ENCODE measurements at places on chromosomes 5 and 9.

DNA sequence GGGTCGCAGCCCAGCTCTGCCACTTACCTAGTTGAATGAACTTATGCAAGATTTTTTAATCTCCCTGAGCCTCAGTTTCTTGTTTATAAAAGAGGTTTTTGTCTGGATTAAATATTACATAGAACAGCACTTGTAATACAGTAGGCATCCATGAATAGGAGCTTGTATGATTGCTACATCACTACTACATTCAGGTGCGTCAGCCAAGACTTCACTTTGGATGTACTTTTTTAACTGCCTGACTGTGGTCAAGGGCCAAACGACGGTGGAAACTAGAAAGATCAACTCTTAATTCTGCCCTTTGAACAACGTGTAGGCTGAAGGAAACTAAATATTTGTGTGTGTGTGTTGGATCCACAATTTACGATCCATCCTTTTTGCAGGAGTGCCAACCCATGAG lies 172.8 kb downstream of the RFK start:
- no peak for DNase-seq

- DNase-seq: peak; percentile 38
Measured at GRCh38 chr9:87812375-87813118, 70.1 kb upstream of the SPATA31E1 start.

DNA sequence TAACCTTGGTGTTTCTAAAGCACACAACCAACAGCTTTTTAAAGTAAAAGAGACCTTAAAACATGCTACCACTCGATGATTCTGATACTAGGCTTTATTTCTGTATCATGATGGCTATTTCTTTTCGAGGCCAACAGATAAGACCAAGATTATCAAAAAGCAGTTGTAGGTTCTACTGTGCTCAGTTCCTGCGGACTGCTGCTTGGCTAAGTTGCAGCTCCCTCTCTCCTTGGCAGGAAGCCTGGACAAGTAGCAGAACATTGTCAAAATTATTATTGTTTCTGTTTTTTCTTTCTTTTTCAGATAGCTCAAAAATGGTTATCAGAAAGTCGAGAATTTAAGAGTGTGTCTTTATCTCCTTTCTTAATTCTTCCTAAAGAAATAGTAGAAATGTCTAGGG lies 607.6 kb downstream of the PTPRD start:
- DNase-seq: no peak

DNA sequence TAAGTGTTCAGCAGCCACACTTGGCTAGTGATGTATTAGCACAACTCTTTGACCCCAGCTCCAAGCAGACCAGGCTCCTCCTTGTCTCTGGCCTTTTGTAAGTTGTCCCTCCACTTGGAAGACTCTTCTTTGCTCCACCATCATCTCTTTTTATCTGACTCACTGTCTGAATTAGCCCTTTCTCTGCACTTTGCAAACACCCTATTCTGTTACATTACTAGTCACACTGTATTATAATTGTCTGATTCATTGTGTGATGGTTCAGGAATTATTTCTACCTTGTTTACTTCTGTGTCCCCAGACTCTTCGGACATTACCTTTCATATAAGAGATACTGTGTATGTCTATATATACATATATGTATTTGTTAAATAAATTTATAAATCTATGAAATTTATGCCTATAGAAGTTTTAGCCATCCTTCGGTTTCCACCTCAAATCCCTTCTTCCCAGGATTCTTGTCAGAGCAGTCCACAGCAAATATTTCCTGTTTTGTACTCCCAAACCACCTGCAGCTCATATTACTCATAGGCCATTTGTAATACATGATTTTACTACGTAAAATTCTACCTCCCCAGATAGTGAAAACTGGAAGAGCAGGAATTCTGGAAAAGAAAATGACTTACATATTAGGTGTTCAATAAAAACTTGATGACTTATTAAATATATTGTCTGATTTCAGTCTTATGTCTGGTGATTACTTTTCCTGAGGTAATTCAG lies 69.0 kb downstream of the MTAP start:
- DNase-seq: no peak

GRCh38 chr5:165502893-165503691 lies 1997.7 kb downstream of the MAT2B start:
- DNase-seq: no peak

GRCh38 chr5:172850454-172850797 lies 16.4 kb downstream of the ERGIC1 start:
- DNase-seq: no peak

DNA sequence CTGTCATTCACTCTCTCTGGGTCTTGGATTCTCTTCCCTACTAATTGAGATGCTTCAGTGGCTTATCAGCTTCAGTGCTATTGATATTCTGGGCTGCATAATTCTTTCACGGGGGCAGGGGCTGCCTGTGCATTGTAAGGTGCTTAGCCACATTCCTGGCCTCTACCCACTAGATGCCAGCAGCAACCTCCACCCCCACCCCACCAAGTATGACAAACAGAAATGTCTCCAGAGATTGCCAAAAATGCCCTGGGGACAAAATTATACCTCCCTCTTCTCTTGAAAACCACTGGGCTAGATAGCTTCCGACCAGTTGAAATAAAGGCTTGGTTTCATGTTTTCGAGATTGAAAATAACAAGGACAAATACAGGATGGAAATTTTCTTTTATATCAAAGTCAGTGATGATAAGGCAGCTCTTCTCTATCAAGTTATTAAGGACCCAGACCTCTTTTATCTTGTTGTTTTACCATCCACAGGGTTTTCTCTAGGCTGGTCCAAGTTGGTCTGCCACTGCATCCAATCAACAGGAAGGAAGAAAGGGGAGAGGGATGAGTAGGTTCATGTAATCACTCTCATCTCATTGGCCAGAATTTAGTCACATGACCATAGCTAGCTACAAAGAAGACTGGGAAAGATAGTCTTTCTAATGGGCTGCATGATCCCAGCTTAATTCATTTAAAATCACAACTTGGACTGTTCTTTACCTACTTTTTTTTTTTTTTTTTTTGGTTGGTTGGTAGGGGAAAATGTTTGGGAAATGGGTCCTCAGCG lies 92.1 kb upstream of the RANBP3L start:
- DNase-seq: no peak

DNA sequence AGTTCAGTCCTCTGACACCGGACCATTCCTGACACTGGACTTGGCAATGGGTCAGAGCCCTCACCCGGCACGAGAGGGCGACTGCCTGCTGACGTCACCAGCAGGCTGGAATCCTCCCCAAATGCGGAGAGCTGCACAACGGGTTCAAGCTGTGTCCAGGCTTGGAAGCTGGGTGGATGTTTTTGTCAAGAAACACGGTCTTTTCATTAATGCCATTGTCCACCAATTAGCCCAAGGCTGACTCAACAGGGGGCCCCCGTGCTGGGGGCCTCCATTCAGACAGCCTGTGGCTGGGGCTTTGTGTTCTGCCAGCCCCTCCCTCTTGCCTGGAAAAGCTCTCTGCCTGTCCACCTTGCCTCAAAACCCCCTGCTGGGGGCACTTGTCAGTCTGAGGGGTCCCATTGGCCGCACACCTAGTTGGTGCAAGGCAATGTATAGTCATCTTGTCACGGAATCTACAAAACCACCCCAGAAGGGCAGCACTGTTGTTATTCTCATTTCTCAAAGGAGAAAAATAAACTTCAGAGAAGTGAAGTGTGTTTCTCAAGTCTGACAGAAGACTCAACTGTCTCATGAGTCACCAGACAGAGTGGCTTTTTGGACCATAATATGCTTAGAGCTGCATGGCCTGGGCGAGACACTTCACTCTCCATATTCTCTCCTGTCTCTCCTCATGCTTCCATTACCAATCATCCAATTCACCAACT lies 24.6 kb downstream of the NDUFA8 start:
- no peak for DNase-seq

- no peak for DNase-seq
Measured at GRCh38 chr9:109311731-109312130, 9.1 kb downstream of the EPB41L4B start.

- no peak for DNase-seq
Measured at GRCh38 chr9:5931657-5932056, 41.0 kb downstream of the MLANA start.

- DNase-seq: no peak
Measured at GRCh38 chr9:84512493-84512892, 157.0 kb upstream of the NTRK2 start.

DNA sequence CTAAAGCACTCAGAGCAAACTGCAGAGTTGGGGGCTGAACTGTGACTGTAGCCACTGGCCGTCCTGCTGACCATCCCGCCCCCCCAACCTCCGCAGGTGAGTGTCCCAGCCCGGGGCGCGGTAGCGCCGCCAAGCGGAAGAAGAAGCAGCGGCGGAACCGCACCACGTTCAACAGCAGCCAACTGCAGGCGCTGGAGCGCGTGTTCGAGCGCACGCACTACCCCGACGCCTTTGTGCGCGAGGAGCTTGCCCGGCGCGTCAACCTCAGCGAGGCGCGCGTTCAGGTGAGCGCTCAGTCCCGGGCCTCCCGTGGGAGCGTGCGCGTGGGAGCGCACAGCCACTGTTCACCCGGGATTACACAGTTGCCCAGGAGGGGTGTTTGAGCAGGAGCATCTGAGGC lies 33.7 kb downstream of the PTGES start:
- DNase-seq: no peak

DNA sequence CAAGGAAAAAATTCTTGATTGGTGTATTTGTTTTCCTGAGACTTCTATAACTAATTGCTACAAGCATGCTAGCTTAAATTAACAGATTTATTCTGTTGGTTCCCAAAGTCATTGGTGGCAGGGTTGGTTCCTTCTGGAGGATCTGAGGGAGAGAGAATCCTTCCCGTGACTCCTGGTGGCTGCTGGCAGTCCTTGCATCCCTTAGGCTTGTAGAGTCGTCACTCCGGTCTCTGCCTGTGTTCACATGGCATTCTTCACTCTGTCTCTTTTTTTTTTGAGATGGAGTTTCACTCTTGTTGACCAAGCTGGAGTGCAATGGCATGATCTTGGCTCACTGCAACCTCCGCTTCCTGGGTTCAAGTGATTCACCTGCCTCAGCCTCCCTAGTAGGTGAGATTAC lies 5.3 kb downstream of the CDK9 start:
- no peak for DNase-seq

GRCh38 chr5:174022384-174023095 lies 23.0 kb upstream of the NSG2 start:
- no peak for DNase-seq

- DNase-seq: no peak
Measured at GRCh38 chr5:15547261-15547839, 47.4 kb downstream of the FBXL7 start.

- DNase-seq: peak; percentile 7
Measured at GRCh38 chr5:74888117-74888516, 21.9 kb upstream of the FAM169A start.

DNA sequence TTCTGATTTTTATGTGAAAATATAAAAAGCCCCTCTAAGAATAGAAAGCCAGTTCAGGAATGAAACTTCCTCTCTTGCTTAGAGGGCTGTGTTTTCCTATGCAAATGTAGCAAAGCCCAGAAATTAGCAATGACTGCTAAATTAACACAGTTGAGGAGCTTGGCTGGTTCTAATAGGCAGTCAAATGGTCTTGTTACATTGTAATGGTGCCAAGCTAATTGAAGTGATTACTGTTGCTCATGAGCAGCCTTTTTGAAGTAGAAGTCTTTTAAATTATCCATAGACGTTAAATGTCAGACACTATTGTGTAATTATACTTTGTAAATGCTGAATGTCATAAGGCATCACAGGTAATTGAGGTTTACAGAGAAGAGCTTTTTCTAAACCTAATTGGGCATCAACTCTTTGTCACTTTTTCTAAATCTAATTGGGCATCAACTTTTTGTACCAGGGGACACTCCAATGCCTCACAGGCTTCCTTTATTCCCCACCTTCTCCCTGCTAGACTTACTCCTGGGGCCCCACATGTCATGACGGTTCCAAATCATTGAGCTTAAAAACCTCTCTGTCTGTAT lies 229.1 kb downstream of the PSAT1 start:
- DNase-seq: no peak

DNA sequence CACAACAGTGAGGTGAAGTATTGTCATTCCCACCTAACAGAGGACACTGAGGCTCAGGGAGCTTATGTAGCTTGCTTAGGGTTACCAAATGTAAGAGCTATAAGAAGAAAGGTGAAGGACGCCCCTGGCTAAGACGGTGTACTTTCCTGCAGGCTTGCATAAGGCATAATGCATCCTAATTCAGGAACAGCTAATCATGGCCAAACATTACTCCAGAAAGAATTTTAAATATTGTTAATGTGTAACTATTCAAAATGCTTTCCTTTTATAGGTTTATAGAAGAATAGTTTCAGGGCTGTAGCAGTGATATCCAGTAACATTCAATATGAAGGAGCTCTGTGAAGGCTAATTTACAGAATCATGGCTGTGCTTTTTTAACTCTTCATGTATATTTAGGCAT lies 479.1 kb downstream of the BNC2 start:
- no peak for DNase-seq

- DNase-seq: peak; percentile 16
Measured at GRCh38 chr5:108687595-108688200, 60.0 kb upstream of the FER start.

GRCh38 chr5:120545951-120546350 lies 81.9 kb downstream of the PRR16 start:
- no peak for DNase-seq

- DNase-seq: no peak
Measured at GRCh38 chr5:122532035-122532434, 220.0 kb downstream of the SNCAIP start.

GRCh38 chr5:9786380-9787360 lies 156.5 kb upstream of the TAS2R1 start:
- no peak for DNase-seq

DNA sequence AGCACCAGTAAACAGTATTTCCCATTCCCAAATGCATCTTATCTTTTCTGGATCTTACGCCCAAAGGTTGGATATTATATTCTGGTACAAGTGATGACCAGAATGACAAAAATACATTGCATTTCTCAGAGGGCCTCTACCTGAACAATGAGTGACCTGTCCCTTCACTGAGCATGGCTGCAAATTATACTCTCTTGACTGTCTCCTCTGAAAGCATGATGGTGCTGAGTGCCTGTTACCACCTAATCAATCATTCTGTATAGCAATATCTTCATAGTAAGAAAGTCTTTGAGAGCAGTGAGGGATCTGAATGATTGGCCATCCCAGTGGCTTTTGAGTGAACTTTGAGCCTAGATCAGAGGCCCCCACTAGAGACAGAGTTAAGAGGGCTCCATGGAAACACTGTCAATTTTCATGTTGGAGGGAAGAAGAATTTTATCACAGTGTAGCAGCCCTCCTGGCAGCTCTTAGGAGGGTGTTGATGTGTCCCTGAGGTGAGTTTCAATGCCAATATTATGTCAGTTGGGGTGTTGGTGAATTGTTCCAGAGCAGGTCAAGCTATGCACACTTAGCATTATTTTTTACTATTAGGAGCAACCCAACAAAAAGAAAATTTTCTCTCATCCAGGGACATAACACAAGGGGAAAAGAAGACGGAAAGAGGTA lies 171.7 kb downstream of the MARCHF11 start:
- DNase-seq: no peak

DNA sequence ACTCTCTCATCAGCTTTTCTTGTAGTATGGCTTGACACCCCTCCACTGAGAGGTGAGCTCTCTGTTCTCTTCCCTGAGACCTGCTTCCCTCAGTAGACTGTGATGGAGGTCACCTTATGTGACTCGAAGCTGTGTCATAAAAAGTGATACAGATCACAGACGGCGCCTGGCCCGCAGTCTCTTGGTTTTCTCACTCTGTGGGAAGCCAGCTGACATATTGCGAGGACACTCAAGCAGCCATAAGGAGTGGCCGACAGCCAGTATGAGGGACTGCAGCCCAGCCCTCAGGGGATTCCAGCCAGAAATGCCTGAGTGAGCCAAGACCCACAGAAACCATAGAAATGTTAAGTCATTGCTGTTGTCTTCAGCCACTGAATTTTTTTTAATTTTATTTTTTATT lies 38.0 kb downstream of the GADD45G start:
- no peak for DNase-seq

GRCh38 chr5:139177809-139178588 lies 20.2 kb downstream of the SIL1 start:
- peak; percentile 41 for DNase-seq

Data from CD14-positive monocyte (primary cell).